Left cardiac atrium (tissue), 4 donors: ENCODE measurements at places on chromosomes 1 and 21.

GRCh38 chr1:64856553-64856952, 109.8 kb downstream of the JAK1 start:
- DNase-seq: no peak

DNA sequence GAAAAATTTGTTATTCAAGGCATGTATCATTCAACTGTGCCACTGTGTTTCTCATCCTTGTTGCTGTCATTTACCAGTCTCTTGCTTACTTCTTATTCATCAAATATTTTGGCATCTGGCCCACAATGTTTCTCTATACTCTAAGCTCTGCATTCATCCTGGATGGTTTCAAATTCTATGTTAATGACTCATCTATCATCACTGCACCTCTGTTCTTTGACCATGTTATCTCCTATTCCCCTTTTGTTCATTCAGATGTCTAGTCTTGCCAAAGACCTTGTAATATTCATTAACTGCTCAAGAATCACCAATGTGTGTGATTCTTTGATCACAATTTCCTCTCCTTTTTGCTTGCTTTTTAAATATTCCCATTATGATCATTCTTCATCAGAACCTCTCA, 54.6 kb upstream of the PRKACB start:
- no peak for DNase-seq

GRCh38 chr1:37471345-37472231, 2.8 kb upstream of the ZC3H12A start:
- peak; percentile 90 for DNase-seq

- no peak for DNase-seq
These were observed 126.7 kb downstream of the CDC42BPA start for GRCh38 chr1:227191607-227192006.

- DNase-seq: no peak
These were observed 89.3 kb downstream of the PCP4 start for GRCh38 chr21:39956586-39956985.

GRCh38 chr1:82073071-82073470, 272.3 kb downstream of the ADGRL2 start:
- DNase-seq: no peak

DNA sequence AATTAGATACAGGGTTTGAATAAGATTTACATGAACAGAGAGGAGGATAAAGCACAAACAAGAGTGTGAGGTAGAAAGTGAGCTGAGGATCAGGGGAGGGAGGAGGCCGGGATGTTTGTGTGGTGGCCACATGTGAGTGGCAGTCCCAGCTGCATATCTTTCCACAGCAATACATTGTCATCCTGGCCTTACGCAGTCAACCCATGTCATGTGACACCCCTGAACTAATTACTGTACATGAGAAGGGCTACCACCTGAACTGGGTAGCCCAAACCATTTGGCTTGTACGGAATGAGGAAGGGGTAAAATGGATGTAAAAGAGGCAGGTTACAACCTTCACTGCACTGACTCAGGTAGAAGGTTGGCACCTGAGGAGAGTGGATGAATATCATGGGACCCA, 4.2 kb downstream of the SLAMF7 start:
- no peak for DNase-seq

DNA sequence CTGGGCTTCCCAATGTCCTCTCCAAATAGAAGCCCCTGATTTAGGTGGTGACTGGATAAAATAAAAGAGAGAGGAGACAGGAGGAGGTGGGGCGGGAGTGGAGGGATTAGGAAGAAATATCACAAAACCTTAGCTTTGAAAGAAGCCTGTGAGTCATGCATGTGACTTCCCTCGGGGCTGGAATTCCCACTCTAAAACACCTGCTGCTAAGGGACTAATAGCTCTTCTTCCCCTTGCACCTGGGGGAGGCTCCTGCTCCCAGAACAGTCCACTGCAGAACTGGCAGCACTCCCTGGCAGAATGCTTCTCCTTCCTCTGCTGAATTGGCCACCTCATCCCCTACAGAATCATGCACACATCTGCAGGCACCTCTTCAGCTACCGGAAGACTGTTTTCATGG, 207.2 kb downstream of the ATG4C start:
- no peak for DNase-seq

- no peak for DNase-seq
These were observed 32.2 kb upstream of the AKT3 start for GRCh38 chr1:243882276-243882675.

GRCh38 chr21:45335761-45336534, 48.3 kb upstream of the POFUT2 start:
- peak; percentile 10 for DNase-seq

DNA sequence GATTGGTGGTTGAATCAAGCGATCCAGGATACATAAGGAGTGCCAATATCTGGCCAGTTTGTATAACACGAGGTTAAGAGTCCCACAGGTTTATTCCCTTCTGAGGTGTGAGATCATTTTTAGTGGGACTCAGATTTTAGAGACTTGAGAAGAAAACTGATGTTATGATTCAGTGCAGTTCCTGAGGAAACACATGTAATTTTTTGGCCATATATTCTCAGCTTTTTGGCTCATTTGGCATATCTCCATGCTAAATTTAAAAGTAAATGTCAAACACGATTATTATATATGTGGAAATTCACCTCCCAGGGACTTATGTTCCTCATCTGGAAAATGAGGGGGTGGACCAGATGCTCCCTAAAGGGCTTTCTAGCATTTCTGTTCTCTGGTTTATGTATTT, 39.2 kb upstream of the SERBP1 start:
- DNase-seq: no peak

DNA sequence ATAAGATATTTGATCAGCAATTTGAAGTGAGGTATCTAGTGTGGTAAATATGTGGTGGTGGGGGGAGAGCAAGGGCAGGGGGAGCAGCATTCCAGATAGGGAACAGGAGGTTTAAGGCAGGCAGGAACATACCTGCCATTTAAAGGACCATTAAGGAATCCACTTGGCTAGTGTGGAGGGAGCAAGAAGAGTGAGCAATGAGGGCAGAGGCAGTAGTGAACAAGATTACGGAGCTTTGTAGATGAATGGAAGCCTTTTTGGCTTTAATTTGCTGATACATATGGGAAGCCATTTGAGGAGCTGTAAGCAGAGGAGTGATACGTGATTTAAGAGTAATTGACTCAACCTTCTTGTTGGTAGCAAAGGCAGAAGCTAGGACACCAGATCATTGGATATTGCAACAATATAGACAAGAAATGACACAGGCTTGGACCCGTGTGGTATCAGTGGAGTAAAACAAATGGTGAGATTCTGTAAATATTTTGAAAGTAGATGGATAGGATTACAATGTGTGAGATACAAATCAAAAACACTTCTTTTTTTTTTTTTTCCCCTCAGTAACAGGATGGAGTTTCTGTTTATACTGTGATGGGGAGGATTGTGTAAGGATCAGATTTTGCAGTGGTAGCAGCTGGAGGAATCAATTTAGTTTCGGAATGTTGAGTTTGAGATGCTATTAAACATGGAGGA, 73.8 kb upstream of the B3GALT2 start:
- no peak for DNase-seq

GRCh38 chr1:248790456-248790855, 34.9 kb upstream of the LYPD8 start:
- DNase-seq: no peak

DNA sequence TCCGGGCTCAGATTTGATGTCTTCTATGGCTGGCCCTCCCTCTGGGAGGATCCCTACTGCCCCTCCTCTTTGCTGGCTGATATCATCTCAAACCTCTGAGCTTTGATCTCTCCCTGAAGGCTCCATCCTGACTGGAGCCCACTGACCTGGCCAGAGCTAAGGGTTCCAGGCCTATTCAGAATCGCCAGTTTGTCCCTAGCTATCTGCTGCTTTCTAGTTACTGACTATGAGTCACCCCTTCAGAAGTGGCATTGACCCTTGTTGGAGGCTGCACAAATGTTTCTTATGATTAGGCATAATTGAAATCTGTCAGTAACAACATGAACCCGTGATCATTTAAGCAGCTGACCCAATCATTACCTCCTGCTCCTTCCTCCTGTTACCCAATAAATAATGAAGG, 87.1 kb downstream of the ABCA4 start:
- DNase-seq: no peak

- no peak for DNase-seq
These were observed 3.2 kb downstream of the SLC25A33 start for GRCh38 chr1:9542430-9542829.

DNA sequence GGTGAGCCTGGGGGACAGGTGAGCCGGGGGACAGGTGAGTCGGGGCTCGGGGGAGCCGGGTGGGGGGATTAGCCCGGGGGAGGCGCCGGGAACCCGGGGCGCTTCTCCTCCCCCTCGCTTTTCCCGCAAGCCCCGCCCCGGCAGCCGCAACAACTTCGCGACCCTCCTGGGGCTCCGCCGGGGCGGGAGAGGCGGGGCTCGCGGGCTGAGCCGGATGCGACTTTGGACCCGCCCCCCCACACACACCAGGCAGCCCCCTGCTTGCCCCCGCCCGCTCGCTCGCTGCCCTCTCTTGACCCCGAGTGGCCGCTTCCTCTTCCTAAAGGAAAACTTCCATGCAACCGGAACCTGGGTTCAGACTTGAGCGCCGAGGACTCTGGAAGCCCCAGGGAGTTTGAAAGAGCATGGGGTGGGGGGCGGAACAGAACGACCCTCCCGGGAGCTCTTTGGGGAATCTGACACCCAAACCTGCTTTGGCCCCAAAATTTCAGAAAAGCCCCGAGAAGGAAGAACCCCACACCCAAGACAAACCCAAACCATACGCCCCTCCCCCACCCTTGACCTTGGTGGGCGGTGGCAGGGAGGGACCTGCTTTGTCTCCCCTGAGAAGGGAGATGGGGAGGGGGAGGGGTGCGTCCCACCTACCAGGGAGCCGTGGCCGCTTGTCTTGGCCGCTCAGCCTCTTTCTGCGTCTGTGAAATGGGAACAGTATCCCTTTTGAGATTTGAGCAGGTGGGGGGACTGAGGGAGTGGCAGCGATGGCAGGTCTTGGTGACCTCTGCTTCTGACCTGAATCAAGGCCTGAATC, 550 bp downstream of the ARHGEF16 start:
- DNase-seq: peak; percentile 56

DNA sequence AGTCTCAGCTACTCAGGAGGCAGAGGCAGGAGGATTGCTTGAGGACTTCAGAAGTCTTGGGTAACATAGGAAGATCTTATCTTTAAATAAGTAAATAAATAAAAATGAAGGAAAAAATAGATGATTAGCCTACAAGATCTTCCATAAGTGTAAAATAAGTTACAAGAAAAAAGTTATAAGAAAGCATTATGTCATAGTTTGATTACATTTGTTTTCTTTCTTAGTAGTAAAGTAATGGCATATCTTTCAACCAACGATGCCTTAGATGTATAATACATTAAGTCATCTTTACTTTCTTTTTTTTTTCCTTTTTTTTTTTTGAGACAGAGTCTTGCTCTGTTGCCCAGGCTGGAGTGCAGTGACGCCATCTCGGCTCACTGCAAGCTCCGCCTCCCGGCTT, 46.5 kb downstream of the SNRPE start:
- DNase-seq: no peak

GRCh38 chr1:80054129-80054528, 1047.6 kb upstream of the ADGRL4 start:
- DNase-seq: no peak

DNA sequence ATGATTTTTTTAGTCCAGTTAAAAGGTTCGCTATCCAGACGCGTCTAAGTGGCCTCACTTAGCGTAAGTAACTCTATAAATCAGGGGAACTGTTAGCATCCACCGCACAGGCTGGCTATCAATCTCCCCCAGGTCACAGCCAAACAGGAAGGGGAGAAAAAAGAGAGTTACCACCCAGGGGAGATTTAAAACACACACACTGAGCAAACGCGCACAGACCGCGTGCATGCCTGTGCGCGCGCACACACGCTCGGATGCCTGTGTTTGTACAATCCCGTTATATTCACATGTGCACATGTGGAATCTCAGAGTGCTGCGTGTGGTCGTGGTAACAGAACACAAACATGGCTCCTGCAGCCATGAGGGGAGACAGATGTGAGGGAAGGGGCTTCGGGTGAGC, 125.4 kb downstream of the CASZ1 start:
- DNase-seq: no peak

GRCh38 chr1:206911064-206911663, 10.6 kb downstream of the FCMR start:
- no peak for DNase-seq

- DNase-seq: no peak
These were observed 97.9 kb upstream of the RGS1 start for GRCh38 chr1:192477630-192478029.

- DNase-seq: no peak
These were observed 117.3 kb downstream of the UCHL5 start for GRCh38 chr1:192941722-192942411.

DNA sequence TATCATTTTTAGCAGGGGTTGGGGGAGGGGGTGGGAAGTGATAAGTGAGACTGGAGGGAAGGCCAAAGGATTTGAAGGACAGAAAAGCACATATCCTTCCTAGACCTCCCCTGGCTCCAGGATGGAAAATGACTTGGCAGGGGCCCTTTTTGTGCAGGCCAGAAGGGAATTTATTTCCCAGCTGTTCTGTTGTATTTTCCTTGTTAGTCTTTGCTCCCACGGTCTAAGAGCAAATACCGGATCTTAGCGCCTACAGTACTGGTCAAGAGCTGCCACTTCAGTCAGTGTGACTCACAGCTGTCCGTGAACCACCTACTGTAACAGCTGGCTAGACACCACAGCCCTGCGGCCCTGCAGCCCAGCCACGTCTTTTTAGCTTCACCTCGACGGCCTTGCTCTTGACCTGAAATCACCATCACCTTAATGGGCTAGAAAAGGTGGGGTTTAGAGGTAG, 51.0 kb upstream of the ERRFI1 start:
- peak; percentile 66 for DNase-seq

DNA sequence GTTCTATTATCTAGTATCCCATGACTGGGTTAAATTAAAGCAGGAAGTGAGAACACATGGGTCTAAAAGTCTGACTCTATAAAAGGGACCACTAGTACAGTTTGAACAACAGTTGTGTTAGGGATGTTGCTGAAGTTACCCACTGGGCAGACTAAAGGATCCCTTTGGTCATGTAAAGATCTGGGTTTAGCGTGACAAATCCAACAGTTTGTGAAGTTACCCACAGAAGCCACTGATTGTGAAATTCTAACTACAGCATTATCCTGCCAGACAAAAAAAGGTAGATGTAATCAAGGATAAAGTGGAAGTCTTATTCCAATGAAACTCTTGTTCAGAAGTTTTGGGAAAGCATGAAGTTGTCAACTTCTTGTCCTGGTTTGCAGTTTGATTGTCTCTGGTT, 5.7 kb downstream of the QSOX1 start:
- no peak for DNase-seq

DNA sequence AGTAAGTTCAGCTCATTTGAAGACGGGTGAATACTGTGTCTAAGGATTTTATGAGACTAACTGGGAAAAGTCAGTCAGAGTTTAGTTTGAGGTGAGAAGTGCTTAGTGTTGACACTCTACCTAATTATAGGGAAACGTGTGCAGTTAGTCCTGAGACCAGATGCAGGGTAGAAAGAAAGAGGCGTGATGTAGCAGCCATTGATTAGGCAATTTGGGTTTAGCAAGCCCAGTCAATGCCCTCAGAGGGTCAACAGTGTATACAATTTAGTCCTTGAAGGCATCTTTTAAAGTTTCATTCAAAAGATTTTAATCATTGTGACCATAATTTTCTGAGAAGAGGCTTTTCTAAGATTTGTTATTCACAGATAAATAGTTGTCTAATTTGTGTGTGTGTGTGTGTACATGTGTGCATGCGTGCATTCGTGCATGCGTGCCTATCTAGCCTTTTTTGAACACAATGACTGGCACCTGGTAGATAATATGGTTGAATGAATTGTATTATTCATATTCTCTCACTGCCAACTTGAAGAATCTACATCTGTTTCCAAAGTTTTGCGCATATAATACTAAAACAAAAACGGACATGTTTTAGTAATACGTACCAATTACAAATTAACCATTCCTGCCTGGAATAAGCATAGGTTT, 332.9 kb downstream of the SRGAP2C start:
- no peak for DNase-seq
